ENCODE measurements at places on chromosomes 13 and 19. TPM values are rescaled to one million over a fixed set of nuclear protein-coding genes. Genes with fewer than 3 reads are reported as not detected.
A peak's percentile ranks its signal among the peaks of the same experiment; 100 is the strongest.

GRCh38 chr19:49020931-49021895 is 2.9 kb downstream of the CGB3 start:
- DNase-seq, result peak; percentile 25

- no peak for DNase-seq
Measured at GRCh38 chr19:10503002-10503789, at the start of gene KEAP1. KEAP1 (minus strand) TSS chr19:10503356; CDS start chr19:10500033, 3,323 bp downstream.

DNA sequence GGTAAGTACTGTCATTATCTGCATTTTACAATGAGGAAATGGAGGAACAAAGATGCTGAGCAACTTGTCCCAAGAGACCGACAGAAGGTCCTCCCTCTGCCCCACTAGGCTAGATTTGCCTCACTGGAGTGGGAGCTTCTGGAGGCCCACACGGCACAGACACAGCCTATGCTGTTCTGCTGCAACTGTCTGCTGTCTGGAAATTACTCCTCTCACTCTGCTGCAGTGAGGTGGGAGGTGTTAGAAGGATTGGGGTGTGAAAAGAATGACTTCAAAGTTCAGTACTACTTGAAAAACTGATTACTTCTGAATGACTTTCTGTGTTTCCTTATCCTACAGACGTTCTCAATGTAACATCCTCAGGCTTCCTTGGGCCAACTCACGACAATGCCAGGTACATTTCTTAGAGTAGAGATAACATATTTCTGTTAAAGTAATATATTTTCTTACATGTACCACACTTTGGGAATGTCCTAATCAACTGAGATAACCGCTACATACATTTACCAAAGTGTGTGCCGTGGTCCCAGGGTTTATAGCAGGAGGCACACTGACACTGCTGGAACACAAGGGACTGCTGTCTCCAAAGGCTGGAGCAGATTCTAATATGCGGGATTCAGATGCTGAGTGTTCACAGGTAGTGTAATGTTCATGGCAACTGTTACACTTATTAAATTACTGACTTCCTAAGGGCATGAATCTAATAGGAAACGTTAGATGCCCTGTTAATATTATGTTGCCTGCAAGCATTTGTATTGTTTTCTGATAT is 53.5 kb upstream of the WASF3 start:
- DNase-seq, result no peak

- no peak for DNase-seq
Measured at GRCh38 chr13:112182846-112183531, 116.0 kb downstream of the SOX1 start.

DNA sequence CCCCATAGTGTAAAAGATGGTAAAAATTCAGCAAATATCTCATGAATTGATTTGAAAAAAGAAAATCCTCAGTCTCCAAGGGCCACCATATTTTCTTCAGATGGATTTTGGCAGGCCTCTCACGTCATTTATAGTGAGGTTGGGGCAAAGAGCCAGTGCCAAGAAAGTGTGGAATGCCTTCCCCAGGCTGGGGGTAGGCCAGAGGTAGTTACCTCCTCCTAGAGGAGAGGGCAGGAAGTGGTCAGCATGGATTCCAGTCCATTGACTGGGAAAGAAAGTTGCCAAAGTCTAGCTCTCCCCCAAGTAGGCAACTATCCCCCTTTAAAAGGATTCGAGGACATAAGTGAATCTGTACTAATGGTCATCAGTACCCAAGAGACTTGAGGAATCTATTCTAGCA is 68.4 kb upstream of the KCTD4 start:
- peak; percentile 20 for DNase-seq

GRCh38 chr19:13794398-13794756 is 866 bp upstream of the ZSWIM4 start:
- peak; percentile 96 for DNase-seq

DOCK9 gene
- 9.7 TPM for total RNA-seq
